Suppressor macrophage treated with lipopolysaccharide for 1 hour (primary cell): ENCODE measurements at places on chromosomes 2 and 18.

GRCh38 chr2:177983183-177983788 is 89.3 kb downstream of the PDE11A start:
- DNase-seq = peak; percentile 46

DNA sequence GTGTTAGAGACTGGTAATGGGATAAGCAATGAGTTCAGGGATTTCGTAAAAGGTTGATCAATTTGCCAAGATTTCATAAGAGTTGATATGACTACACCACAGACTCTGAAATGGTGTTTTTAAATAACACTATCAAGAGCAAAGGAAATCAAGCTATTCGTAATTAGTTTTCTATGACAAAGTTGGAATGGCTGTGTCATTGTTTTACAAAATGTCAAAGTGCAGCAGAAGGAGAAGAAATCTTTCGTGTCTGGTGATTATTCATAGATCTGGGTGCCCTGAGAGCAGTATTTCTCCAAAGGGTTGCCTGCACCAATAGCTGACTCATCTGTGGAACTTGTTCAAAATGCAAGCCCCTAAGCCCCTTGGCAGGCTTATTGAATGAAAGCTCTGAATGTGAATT is 70.1 kb downstream of the NABP1 start:
- no peak for DNase-seq

GRCh38 chr2:178270338-178270737 is 76.0 kb downstream of the OSBPL6 start:
- DNase-seq = no peak

GRCh38 chr2:179020156-179020750 is 29.7 kb downstream of the CCDC141 start:
- peak; percentile 28 for DNase-seq

DNA sequence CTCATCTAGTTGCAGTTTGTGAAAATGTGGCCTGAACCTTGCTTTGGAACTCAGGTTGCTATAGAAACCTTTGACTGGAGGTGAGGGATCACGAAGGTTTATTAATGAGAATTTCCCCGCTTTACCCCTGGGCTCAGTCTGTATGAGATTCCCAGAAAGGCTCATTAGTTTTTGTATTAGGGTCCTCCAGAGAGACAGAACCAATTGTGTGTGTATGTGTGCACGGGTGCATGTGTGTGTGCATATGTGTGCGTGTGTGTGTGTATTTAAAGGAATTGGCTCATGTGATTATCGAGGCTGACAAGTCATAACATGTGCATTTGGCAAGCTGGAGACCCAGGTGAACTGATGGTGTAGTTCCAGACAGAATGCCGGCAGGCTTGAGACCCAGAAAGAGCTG is 113.8 kb upstream of the DLX2 start:
- no peak for DNase-seq

- no peak for DNase-seq
Observed at GRCh38 chr2:140843186-140843585, 1287.6 kb downstream of the LRP1B start.

- no peak for DNase-seq
Observed at GRCh38 chr2:26585100-26585499, 56.1 kb downstream of the CIB4 start.

DNA sequence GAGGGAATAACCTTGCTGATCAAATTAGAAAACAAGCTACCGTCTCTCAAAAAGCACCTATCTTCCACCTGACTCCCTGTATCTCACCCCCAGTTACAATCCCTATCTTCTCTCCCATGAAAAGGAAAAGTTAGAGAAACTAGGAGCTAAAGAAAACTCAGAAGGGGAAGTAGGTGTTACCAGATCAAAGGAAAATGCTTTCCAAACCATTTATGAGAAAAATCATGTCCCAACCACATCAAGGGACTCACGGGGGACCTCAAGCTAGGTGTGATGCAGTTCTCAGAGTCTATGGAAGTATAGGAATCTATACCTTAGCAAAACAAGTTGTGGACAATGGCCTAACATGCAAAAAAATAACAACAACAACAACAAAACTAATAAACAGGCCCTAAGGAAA is 135.5 kb upstream of the RMP24 start:
- DNase-seq = no peak

GRCh38 chr18:32920796-32921787 is 148.3 kb upstream of the KLHL14 start:
- DNase-seq = peak; percentile 69

GRCh38 chr2:229947544-229947943 is 25.2 kb downstream of the FBXO36 start:
- DNase-seq = peak; percentile 43
